ENCODE measurements at places on chromosomes 6 and 20.

DNA sequence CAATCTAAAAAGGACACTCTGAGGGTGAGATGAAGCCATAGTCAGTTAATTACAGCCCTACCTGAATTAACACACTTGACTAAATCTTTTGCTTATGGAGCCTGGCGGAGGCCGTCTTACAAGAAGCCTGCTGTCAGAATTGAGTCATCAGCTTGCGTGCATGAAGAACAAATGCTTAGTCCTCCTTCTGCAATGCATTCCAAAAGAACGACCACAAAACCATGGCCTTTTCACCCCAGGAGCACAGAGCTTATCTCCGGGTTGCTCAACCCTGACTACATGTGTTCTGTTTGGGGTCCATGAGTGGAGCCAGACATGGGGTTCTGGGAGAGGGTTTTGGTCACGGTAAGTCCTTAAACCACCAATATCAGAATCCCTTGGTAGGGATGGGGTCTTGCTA is 318.1 kb downstream of the CLIC5 start:
- no peak overlapping the region for H3K27ac ChIP-seq
- H3K4me1 ChIP-seq: no peaks in the 10 kb centered on the region
- H3K4me3 ChIP-seq: no peak overlapping the region

DNA sequence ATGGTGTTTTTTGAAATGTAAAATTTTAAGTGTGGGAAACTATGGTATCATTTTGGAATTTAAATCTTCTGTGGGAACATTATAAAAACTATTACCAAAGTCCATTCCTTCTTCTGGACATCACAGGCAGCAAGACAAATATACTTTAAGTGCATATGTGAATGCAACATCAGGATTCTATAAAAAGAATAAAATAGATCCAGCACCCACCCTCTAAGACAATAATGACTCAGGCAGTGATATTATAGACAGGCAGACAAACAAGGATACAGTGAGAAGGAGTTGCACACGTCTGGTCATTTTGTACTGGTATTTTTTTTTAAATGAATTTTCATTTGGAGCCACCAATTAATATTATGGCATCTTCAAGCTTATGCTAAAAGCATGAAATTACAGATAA is 21.1 kb upstream of the NEDD9 start:
- DNase-seq: no peak
- H3K27ac ChIP-seq: no peak overlapping the region
- peaks cover 12% of the 10 kb centered on the region for H3K4me1 ChIP-seq
- no peaks in the 10 kb centered on the region for H3K27me3 ChIP-seq
- no peak overlapping the region for H3K4me3 ChIP-seq

DNA sequence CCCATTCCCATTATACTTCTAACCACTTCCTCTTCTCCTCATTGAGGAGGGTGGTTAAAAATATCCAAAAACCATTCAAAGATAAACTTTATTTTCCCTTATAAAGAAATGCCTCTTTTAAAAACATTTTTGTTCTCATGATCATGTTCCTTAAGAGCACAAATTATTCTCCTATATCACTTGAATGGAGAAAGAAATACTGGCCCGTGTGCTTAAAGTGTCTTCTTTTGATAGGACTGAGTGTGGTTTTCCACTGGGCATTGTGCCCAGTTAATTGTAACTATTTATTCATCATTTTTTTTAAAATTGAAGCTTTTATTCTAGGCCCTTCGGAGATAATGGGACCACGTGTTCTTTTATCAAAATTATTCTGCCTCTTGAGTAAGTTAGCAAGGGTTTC is 871.5 kb downstream of the QKI start:
- no peak overlapping the region for H3K4me3 ChIP-seq
- H3K27me3 ChIP-seq: no peaks in the 10 kb centered on the region
- no peak for DNase-seq
- no peaks in the 10 kb centered on the region for H3K36me3 ChIP-seq
- no peak overlapping the region for H3K27ac ChIP-seq

DNA sequence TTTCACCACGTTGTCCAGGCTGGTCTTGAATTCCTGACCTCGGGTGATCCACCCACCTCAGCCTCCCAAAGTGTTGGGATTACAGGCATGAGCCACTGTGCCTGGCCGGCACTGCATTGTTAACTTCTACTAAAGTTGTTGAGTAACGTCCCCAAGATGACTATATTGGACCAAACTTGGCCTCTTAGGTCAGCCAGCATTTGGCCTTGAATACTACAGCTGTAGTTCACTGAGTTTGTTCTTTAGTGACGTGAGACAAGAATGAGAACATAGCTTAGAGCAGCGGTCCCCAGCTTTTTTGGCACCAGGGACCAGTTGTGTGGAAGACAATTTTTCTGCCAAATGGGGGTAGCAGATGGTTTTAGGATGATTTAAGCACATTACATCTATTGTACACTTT is 237.1 kb downstream of the TBC1D7 start:
- H3K4me1 ChIP-seq: no peaks in the 10 kb centered on the region
- no peak overlapping the region for H3K27ac ChIP-seq
- H3K4me3 ChIP-seq: no peak overlapping the region
- H3K27me3 ChIP-seq: no peaks in the 10 kb centered on the region
- no peak for DNase-seq
- H3K36me3 ChIP-seq: no peaks in the 10 kb centered on the region

All from breast epithelium (tissue), 4 donors.